ENCODE measurements at places on chromosomes 2 and 18.

GRCh38 chr18:6055711-6056110 is 160.4 kb upstream of the TMEM200C start:
- DNase-seq = no peak

- no peak for DNase-seq
These were observed 162.0 kb downstream of the RTP5 start for GRCh38 chr2:242031481-242032019.

DNA sequence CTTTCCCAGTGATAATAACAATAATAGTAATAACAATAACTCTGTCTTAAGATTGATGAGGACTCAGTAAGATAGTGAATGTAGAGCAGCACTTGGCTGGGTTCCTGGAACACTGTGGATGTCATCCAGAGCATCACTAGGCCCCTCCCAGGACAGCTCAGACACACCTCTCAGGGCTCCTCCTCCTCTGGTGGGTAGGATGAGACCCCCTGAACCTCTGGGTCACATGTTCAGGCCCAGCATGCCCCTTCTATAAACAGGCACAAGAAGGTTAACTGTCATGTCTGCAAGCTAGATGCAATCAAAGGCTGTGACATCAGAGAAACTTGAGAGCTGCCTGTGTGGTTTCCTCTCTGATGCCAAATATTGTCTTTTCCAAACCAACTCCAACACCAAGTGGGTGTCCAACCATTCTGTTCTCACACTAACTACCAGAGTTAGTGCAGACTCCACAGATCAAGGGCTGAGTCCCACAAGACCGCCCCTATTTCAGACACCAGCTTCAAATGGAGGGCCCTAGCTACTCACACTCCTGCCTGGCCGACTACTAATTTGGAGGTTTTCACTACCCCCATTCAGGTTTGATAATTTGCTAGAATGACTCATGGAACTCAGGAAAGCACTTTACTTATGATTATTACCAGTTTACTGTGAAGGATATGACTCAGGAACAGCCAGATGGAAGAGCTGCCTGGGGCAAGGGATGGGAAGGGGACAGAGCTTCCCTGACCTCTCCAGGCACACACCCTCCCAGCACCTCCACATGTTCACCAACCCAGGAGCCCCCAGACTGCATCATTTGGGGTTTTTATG is 46.4 kb upstream of the BZW1 start:
- DNase-seq = no peak

- no peak for DNase-seq
These were observed 82.0 kb upstream of the MEX3C start for GRCh38 chr18:51279367-51279984.

DNA sequence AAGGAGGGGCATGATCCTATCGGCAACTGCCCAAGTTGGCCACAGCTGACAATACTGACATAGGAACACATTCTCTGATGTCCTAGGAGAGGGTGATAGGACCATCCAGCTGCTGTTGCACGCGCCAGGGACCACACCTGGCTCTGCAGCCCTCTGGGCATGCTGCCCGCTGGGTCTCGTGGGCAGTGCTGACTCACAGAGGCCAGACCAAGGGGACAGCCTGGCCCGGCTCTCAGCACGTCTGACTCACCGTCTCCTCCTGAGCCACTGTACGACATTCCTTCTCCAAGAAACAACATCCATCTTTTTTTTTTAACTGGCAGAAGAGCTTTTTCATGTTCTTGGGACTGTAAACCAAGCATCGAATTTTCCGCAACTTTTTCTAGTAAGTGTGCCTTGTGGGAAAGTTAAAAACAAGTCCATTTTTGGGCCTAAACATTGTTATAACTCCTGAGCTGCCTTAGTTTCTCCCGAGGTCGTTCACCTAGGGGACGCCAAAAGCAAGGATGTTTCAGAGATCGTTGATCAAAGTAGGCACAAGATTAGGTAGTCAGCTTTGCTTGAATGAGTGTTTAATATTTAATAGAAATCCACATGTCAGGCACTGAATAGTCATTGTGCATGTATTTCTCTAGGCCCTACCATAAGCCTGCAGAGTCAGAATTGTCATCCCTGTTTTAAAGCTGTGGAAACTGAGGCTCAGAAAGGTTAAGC is 100.3 kb downstream of the TTC32 start:
- DNase-seq = no peak
